ENCODE measurements at places on chromosomes 3 and 15. TPM values are rescaled to one million over a fixed set of nuclear protein-coding genes. Genes with fewer than 3 reads are reported as not detected.

The BCL2A1 gene
- 0.72 TPM for total RNA-seq

The THSD4 gene
- total RNA-seq = 7.1 TPM

The EPHB1 gene
- total RNA-seq = 1.5 TPM

The BFSP2 gene
- total RNA-seq = not detected

The LRIG1 gene
- total RNA-seq = 48.8 TPM

The KLHL40 gene
- not detected for total RNA-seq

The TERC gene
- total RNA-seq = 4.5 TPM

The TM4SF1 gene
- total RNA-seq = 54.9 TPM

The TMEM212 gene
- 5.5 TPM for total RNA-seq

The TTC23 gene
- 25.8 TPM for total RNA-seq

The TLR9 gene
- 0.50 TPM for total RNA-seq

The PTPRG gene
- total RNA-seq = 44.0 TPM

The RPL22L1 gene
- total RNA-seq = 41.7 TPM

The CADM2 gene
- 0.22 TPM for total RNA-seq

The PARP6 gene
- total RNA-seq = 66.7 TPM

The FHIT gene
- total RNA-seq = 7.6 TPM

The C3orf62 gene
- total RNA-seq = 1.3 TPM

The HGD gene
- 0.63 TPM for total RNA-seq

The STARD5 gene
- total RNA-seq = 6.1 TPM

The ADCY5 gene
- total RNA-seq = 20.3 TPM

The GMNC gene
- total RNA-seq = 2.9 TPM

The MAP4 gene
- 228 TPM for total RNA-seq

The CA12 gene
- total RNA-seq = 0.61 TPM

The IGSF11 gene
- 22.1 TPM for total RNA-seq

The FAM3D gene
- 0.36 TPM for total RNA-seq

The ACOX2 gene
- total RNA-seq = 23.2 TPM

The CDHR4 gene
- not detected for total RNA-seq

The PPP1R14D gene
- total RNA-seq = not detected

The FETUB gene
- not detected for total RNA-seq

The KCNMB3 gene
- total RNA-seq = 1.6 TPM

The PLXNB1 gene
- total RNA-seq = 83.7 TPM

The SHC4 gene
- total RNA-seq = 0.24 TPM

The MB21D2 gene
- 4.5 TPM for total RNA-seq

The NRROS gene
- 1.9 TPM for total RNA-seq

The RFC4 gene
- 13.2 TPM for total RNA-seq

The UCN2 gene
- total RNA-seq = not detected

The TNFAIP8L3 gene
- 31.8 TPM for total RNA-seq

The FRMD4B gene
- total RNA-seq = 42.0 TPM

The KLHL25 gene
- total RNA-seq = 7.4 TPM

The DET1 gene
- total RNA-seq = 22.8 TPM

The TNNC1 gene
- 2.3 TPM for total RNA-seq

All from ovary (tissue), 10 donors.